ENCODE measurements at places on chromosomes 7 and 10.

GRCh38 chr10:63164166-63164623, 31.1 kb downstream of the NRBF2 start:
- no peaks in the 10 kb centered on the region for H3K27me3 ChIP-seq
- H3K36me3 ChIP-seq = peaks cover 10% of the 10 kb centered on the region
- H3K4me1 ChIP-seq = peaks cover 7% of the 10 kb centered on the region

GRCh38 chr10:397321-398068, 262.2 kb downstream of the ZMYND11 start:
- no peaks in the 10 kb centered on the region for H3K36me3 ChIP-seq
- H3K27me3 ChIP-seq = no peaks in the 10 kb centered on the region
- no peak overlapping the region for H3K27ac ChIP-seq
- DNase-seq = no peak

DNA sequence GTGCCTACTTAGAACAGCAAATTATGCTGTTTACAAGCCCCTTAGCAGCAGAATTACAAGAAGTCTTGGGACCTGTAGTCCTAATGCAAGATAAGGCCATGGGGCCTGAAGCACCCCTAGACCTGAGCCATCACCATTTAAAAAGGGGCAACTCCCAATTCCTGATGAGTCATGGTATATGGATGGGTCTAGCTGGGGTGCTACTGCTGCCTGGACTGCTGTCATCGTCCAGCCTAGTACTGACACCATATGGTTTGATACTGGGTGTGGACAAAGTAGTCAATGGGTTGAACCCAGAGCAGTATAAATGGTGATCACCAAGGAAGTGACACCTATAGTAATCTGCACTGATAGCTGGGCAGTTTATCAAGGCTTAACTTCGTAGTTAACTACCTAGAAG, 450.0 kb downstream of the IPMK start:
- no peaks in the 10 kb centered on the region for H3K4me1 ChIP-seq
- H3K27ac ChIP-seq = no peak overlapping the region
- H3K36me3 ChIP-seq = no peaks in the 10 kb centered on the region
- H3K27me3 ChIP-seq = no peaks in the 10 kb centered on the region
- H3K4me3 ChIP-seq = no peak overlapping the region

- no peaks in the 10 kb centered on the region for H3K36me3 ChIP-seq
- H3K27me3 ChIP-seq = no peaks in the 10 kb centered on the region
- H3K4me1 ChIP-seq = no peaks in the 10 kb centered on the region
- no peak for DNase-seq
- no peak overlapping the region for H3K4me3 ChIP-seq
Measured at GRCh38 chr7:47028284-47028683, 553.6 kb downstream of the TNS3 start.
